ENCODE measurements at places on chromosomes 6 and 20. TPM values are rescaled to one million over a fixed set of nuclear protein-coding genes. Genes with fewer than 3 reads are reported as not detected.
A peak's percentile ranks its signal among the peaks of the same experiment; 100 is the strongest.

DNA sequence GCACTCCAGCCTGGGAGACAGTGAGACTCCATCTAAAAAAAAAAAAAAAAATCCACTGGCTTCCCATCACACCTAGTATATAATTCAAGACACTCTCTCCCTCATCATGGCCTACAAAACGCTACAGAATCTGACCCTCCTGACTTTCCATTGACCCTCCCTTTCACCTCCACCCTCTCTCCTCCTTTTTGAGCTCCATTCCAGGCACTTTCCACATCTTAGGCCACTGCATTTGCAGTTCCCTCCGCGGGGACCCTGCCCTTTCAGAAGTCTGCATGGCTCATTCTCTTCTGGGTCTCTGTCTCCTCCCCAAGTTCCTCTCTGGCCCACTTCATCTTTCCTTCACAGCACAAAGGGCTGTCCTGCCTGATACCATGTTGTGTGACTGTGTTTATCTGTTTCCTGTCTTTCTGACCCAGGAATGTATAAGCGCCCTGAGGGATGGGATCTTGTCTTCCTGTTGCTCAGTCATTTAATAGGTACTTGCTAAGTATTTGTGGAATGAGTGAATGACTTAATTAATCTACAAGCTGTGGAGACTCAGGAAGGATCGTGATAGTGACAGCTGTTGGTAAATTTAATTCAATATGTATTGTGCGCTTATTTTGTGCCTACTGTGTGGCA, 35.2 kb downstream of the NCR2 start:
- no peak for DNase-seq

DNA sequence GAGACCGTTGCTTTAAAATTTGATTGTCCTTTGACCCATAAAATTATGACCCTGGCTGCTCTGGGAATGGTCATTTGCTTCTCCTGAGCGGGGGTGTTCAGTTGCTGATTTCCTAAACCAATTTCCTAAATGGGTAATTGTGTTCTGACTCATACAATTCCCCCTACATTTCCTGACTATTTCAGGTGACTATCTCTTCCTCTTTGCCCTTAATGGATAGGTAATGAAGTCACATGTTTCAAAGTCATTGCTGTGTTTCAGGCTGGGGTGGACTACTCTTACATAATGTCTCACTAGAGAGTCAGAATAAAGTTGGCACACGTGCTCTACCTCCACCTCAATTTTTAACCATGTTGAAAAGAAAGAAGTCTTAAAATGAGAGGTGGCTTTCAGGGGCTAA, 109.8 kb downstream of the DOK5 start:
- DNase-seq, result peak; percentile 3

DNA sequence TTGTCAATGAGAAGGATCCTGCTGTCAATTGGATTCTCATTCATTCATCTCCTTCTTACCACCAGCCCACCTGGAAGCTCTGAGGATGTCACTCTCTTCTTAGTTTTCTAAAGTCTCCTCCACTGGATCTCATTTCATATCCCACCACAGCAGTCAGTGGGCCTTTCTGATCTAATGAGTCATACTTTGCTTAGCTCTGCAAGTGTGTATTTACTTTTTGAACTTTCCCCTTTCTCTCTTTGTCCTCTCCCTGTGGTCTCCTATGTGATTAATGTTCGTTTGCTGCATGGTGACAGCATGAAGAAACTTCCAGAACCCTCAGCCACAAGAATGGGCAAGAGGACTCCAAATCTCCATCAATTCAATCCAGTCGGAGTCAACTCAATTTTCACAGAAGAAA, 63.6 kb upstream of the SYNDIG1 start:
- no peak for DNase-seq

- no peak for DNase-seq
These were observed 2.7 kb upstream of the PLCB4 start for GRCh38 chr20:9066191-9066590.

The MLIP gene
- 0.61 TPM for total RNA-seq

GRCh38 chr20:9043364-9043763, 25.5 kb upstream of the PLCB4 start:
- no peak for DNase-seq

DNA sequence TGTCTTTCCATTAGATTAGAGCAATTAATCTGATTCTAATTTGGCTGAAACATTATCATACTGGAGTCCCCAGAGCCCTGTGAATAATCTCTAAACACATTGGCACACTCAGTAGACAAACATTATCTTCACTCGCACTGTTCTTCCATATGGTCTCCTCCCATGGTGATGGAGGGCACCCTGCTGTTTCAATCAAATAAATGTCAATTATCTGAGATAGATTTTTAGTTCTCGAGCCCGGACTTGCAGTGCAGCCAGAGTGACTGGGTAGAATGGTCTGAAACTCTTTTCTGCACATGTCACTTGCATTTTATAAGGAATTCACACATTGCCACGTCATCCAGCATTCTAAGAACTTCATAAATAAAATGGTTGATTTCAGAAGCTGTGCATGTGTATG, 90.6 kb upstream of the MAP3K7 start:
- no peak for DNase-seq

DNA sequence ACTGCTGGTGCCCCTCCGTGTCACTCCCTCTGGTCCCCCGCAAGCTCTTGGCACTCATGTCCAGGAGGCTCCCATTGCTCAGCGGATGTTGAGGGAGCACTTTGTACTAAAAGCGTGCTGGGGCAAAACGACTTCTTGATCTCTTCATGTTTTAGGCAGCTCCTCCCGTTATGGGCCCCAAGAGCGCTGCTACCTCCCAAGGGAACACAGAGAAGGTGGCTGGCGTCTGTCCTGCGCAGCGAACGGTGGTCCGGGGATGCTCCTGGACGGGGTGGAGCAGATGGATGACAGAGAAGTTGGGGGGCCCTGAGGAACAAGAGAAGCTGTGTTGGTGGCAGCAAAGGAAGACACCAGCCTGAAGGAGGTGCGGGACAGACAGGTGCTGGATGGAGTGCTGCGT, 99.8 kb downstream of the TMEM242 start:
- DNase-seq, result no peak

- DNase-seq, result no peak
These were observed 20.8 kb downstream of the SLC24A3 start for GRCh38 chr20:19232997-19233794.

- DNase-seq, result no peak
These were observed 23.5 kb upstream of the ANGPT4 start for GRCh38 chr20:939606-940005.

The DEFB127 gene
- not detected for total RNA-seq

- DNase-seq, result no peak
These were observed 540.5 kb upstream of the IMPG1 start for GRCh38 chr6:76612954-76613353.

GRCh38 chr20:63073738-63074065, 66.9 kb upstream of the BHLHE23 start:
- DNase-seq, result no peak

DNA sequence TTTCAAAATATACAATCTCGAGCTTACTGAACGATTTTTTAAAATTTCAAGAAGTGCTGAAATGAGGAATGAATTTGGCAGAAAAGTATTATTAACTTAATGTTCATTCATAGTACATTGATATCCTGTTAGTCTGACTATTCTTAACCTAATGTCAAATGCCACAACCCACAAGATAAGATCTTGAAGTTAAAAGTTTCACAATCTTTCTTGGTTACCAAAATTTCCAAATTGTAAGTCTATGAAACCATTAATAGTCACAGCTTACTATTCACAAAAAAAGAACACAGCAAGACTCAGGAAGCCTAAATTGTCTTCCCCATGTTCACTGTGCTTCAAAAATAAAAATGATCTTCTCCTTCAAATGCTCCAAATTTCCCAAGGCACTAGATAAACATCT, 71.3 kb downstream of the HACE1 start:
- DNase-seq, result no peak

DNA sequence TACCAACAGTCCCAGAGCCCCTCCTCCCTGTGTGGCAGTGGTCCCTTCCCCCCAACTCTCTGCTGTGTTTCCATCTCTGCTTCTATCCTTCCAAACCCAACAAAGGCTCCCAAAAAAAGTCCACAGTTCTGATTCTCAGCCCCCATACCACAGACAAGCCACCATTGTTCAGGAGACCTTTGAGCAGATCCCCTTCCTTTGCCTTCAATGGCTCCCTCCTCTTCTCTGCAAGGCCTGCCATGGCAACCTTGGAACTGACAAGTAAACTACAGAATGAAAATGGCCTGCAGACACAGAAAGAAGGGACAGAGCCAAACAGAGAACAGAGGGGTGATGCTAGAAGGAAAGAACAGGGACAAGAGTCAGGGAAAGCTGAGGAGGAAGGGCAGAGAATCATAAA, 23.2 kb downstream of the OR2H2 start:
- DNase-seq, result no peak

GRCh38 chr6:168941036-168941435, 312.6 kb downstream of the THBS2 start:
- no peak for DNase-seq

The APOBEC2 gene
- total RNA-seq, result not detected

GRCh38 chr6:16302721-16303552, 64.5 kb downstream of the GMPR start:
- no peak for DNase-seq

DNA sequence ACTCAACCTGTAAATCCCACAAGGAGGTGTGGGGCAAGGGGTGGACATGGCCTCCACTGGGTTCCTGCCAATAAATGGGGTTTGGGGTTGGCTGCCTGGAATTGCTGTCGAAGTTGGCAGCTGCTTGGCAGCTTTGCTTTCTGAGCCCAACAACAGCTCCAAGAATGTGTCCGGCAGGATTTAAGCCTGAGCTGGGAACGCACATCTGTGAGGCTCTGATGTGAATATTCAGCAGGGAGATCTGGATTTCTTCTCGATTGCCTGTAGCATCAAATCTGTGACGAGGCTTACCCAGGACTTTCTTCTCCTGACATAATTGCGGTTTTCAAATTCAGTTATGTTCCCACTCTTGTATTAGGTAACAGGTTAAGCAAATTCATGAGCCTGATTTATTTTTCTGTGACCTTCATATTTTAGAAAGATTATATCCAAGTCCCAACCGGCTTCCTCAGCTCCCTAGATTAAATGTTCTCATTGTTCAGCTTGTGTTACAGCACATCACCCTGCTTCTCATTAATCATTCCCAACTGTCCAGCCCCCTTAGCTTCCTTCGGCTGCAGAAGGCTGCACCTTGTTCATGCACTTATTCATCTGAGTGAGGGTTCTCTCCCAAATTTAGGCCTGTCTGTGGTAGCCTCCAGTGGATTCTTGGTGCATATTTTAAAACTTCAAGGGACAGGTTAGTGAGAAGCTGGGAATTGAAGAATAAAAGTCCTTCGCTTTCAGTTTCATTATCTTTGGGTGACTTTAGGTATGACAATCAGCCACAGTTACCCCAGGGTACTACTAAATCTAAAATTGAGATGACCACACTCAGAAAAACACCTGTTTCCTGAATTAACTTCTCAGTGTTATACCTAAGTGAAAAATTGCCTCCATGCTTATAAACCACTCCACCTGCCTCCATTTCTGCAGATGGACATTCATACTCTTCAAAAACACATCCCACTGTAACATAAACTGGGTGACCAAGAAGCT, 310.0 kb downstream of the ESR1 start:
- no peak for DNase-seq

- DNase-seq, result no peak
These were observed 21.2 kb downstream of the GNAS-AS1 start for GRCh38 chr20:58829531-58829941.

The BPIFA1 gene
- total RNA-seq, result not detected

- DNase-seq, result no peak
These were observed 18.1 kb upstream of the FERMT1 start for GRCh38 chr20:6140947-6141346.

The CRYBG1 gene
- total RNA-seq, result 36.5 TPM

GRCh38 chr6:45655745-45656476, 278.2 kb upstream of the SUPT3H start:
- peak; percentile 97 for DNase-seq

GRCh38 chr6:157868835-157869234, 45.8 kb downstream of the SNX9 start:
- DNase-seq, result no peak

The SEL1L2 gene
- not detected for total RNA-seq

DNA sequence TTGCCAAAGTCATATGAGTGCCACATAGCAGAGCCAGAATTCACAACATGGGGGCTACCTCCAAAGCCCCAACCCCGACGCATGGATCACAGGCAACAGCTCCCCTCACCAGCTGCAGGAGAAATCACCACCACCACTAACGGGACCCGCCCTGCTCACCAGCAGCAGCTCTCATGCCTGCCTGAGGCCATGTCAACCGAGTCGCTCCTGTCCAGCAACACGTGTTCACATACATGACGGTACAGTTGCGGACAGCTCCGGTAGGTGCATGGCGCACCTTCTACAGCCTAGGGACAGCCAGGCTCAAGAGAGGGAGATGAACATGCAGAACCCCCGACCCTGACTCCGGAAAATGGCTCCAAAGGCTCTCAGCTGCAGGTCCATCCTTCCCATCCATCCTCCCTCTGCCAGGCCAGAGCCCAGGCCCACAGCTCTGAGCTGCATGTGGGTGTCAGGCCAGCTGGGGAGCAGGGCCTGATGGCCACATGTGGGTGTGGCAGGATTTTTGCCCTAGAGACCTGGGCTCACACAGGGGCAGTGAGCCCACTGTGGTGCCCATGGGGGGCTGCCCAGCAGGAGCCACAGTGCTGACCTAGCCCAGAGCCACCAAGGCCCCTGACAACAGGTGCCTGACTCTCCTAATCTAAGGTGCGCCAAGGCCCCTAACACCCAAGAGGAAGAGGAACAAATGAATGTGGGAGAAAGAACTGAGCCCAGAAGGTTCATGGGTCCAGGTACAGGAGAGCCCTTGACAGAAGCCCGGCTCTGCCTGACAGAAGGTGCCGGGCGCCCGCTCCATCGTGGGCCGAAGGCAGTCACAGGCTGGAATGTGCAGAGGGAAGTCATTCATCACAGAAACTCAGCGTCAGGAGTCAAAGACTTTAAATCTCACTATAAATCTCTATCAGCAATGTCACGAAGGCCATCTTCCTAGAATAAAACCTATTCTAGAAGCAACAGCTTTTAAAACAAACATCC, 10.5 kb downstream of the RPS6KA2 start:
- DNase-seq, result no peak

GRCh38 chr6:157184202-157185015, 138.9 kb downstream of the TMEM242 start:
- DNase-seq, result peak; percentile 57

The RIPOR2 gene
- 4.9 TPM for total RNA-seq

- no peak for DNase-seq
These were observed 18.9 kb upstream of the MAS1 start for GRCh38 chr6:159871906-159872305.

The CASS4 gene
- total RNA-seq, result not detected

Measured in MCF 10A (cell line).